Stimulated activated CD4-positive, alpha-beta T cell treated with anti-CD3 and anti-CD28 coated beads, Interleukin-15, amount 100 ng/mL, for 24 hours (primary cell): ENCODE measurements at places on chromosomes 1 and 21.

DNA sequence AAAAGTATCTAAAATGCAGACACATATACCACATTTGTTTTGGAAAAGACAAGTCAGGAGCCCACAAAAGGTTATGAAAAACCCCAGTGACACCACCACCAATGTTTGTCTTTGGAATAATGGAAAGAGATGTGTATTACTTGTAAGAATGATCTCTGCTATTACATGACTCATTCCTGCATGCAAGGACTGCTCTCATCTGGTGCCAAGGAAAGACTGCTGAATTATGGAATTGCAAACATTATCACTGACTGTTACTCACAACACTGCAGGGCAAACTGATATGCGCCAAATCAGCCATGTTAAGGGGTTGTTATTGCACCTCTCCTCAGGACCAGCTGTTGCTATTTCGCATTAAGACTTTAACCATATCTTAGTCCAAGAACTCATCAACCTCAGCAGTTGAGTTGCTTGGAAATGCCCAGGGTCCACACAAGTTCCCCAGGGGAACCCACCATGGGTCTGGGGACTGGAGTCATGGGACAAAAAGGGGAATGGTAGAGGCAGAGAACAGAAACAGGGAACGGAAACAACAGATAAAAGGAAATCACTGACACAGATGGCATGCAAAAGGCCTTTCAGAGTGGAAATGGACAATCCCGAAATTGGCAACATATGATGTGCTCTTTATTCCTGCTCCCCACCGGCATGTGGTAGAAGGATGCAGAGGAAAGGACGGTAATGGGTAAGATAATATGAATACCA is 34.4 kb downstream of the CAPZB start:
- DNase-seq = no peak

GRCh38 chr1:112359961-112360767 is 35.9 kb upstream of the CTTNBP2NL start:
- DNase-seq = no peak

GRCh38 chr1:47894410-47895278 is 102.5 kb downstream of the TRABD2B start:
- DNase-seq = no peak

GRCh38 chr1:109880971-109881894 is 29.4 kb upstream of the CSF1 start:
- no peak for DNase-seq

DNA sequence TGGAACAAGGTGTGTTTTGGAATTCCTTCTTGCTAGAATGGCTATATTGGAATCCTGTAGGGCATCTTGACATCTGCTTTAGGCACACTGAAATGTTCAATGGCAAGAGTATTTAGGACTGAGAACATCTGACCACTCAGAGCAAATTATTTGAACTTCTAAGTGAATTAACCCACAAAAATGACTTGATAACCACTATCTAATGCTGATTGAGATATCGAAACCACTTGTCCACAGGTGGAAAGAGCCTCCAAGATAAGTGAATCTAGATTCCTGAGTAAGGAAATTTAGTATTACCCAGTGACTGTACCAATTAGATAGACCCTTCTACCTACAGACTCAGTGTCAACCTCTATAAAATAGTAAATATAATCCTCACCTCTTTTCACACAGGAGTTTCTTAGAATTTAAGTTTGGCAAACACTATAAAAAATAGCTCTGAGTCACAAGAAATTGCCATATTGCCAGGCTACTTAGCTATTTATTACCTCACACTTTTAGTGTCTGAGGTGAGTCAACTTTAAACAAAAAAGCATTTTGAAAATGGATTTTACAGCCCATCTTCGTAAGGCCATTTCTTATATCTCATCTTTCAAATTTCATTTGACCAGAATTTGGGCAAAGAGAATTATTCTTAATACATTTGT is 421.8 kb downstream of the PTBP2 start:
- DNase-seq = no peak

- DNase-seq = no peak
Observed at GRCh38 chr1:64092851-64093371, 110.5 kb upstream of the UBE2U start.

GRCh38 chr1:56376188-56376984 is 203.0 kb downstream of the PLPP3 start:
- no peak for DNase-seq

DNA sequence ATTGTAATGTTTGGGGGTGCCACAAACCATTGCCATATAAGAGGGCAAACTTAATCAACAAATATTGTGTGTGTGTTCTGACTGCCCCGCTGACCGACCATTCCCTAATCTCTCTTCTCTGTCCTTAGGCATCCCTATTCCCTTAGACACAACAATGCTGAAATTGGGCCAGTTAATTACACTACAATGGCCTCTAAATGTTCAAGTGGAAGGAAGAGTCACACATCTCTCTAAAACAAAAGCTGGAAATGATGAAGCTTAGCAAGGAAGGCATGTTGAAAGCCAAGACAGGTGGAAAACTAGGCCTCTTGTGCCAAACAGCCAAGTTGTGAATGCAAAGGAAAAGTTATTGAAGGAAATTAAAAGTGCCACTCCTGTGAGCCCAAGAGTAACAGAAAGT is 30.2 kb downstream of the LTN1 start:
- DNase-seq = no peak

DNA sequence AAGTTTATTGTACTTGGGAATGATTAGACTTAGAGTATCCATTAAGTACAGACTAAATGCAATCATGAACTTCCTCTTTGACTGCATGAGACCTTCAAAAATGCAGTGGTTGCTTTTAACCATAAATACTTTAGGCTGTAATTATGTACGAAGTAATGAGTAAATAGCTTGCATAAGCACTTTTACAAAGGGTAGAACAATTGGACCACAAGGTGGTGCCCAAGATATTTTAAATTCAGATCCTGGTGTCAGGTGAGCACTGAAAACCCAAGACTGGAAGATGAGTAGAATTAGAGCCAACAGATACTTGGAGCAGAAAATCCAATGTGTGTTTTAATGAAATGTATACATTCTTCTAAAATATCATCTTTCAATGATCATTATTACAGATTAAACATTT is 43.4 kb upstream of the RHOU start:
- peak; percentile 8 for DNase-seq

DNA sequence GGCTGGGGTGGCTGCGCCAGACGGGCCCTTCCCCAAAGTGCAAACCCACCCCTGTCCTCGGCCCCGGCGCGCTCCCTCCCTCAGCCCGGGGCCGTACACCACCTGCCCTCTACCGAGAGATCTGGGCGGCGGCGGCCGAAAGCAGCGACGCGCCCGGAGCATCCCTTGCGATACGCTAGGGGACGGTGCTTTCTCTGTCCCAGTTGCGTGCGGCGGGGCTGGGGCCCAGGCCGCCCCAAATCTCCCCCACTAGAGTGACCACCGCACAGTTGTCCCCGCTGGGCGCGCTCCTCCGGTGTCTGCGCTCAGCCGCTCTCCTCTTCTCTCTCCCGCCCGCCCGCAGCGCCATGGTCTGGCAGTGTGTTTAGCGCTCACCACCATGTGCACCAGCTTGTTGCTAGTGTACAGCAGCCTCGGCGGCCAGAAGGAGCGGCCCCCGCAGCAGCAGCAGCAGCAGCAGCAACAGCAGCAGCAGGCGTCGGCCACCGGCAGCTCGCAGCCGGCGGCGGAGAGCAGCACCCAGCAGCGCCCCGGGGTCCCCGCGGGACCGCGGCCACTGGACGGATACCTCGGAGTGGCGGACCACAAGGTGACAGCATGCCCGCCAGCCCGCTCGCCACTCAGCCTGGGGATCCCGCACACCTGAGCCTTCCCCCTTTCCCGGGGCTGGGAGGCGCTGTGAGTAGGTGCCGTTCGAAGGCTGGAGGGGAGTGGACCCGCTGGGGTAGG is 1.0 kb downstream of the ST6GALNAC5 start:
- DNase-seq = peak; percentile 56

- DNase-seq = no peak
Observed at GRCh38 chr1:221696718-221697461, 45.0 kb downstream of the DUSP10 start.

GRCh38 chr1:221740993-221741702 is 741 bp downstream of the DUSP10 start:
- peak; percentile 37 for DNase-seq

DNA sequence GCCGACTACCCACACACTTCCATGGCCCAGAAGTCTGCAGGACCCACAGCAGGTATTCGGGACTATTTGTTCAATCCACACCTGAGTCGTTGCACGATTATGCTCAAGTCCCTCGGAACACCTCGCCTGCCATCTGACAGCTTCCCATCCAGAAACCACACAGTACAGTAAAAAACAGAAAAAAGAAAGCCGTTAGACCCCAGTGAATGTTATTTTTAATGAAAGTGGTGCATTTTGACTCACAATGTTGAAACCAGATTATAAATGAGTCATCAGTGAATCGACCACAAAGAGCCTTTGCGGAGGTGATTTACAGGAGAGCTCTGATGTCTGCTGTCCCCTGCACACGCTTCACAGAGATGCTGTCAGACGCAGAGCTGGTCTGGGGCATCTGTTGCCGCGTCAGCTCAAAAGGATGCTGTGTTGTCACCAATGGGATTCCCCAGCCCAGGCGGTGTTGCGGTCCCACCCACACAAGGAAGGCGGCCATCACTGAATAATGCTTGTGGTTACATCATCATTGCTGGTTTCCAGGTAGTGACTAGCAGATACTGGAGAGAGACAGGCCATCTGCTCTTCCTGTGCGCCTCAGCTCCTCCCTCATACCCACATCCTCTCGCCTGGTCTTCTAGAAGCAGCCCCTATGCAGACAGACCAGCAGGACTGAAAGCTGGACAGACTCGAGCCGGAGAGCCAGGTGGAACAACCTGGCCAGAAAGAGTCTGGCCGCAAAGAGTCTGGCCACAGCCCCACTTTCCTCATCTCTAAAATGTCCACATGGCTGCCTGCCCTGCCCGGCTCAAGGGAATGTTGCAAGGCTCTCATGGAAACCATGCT is 116.8 kb downstream of the TOMM20 start:
- DNase-seq = peak; percentile 97

- DNase-seq = peak; percentile 39
Observed at GRCh38 chr1:32939655-32940371, 24.8 kb downstream of the RNF19B start.

DNA sequence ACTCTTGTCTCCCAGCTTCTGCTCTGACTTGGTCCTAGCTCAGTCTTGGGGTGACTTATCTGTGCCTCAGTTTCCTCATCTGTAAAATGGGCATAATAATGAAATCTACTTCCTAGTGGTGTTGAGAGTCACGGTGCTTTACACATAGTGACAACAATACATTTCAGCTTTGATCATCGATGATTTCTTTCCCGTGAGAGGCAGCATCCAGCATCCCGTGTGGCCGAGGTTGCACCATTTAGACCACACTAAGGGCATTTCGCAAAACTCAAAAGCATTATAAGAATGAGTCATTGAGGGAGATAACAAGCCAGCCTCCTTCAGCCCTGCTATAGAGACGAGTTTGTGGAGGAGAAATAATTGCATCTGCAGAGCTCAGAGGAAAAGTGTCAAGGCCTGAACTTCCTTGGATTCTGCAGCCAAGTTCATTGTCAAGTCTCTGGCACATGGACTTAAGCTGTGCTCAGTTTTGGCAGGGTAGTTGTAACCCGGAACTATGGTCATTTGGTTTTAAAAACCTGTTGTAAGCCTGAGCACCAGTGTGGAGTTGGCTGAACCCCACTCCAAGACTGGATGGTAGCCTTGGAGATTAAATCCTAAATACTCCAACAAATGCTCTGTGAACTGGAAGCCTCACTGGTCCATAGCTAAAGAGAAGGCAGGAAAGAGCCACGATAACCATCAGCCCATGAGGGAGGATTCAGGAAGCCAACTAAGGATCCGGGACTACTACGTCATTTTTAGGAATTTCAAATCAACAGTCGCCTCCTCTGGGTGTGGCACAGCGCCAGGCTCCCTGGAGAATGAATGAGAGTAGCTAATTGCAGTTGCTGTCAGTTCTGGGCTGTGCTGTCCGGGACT is 64.2 kb downstream of the TCP10L start:
- DNase-seq = no peak

DNA sequence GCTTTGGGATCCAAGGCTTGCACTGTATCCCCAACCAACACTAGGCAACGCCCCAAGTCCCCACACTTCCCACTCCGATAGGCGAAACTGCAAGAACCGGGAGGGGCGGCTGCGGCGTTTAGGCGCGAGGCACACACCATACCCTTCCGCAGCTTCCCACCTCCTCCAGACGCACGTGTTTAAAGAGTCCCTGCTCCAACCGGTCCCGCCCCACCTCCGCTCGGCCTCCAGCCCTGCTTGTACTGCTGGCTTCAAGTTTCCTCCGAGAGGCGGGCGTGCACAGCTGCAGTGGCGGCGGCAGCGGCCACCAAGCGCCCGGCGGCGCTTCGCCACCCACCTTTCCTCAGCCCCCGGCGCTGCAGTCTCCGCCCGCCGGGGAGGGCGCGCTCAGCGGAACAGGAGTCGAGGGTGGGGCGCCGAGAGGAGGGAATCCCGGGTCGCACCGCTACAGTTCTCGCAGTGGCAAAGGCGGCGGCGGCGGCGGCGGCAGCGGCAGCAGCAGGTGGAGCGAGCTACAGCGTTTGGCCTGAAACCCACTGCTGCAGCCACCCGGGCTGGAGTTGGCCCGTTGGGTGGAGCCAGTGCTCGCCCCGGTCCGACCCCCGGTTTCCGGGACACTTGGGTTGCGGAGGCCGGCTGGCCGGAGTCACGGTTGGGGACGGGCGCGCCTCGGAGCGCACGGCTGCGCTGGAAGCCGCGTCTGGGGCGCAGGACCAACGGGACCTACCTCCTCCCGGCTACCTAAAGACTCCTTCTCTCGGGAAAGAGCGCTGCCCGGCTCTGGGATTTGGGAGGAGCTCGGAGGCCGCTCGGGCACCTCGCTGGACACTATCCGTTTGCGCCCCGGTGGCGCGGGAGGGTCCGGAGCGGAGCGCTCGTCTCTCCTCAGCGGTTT is at the start of gene CNIH3:
TSS of gene CNIH3 (plus strand) at position 457 of the 895 bp plus-strand sequence. CDS start 858 bp downstream, outside the sequence.
- DNase-seq = peak; percentile 59

GRCh38 chr1:27033043-27033746 is 20.5 kb upstream of the TENT5B start:
- no peak for DNase-seq

DNA sequence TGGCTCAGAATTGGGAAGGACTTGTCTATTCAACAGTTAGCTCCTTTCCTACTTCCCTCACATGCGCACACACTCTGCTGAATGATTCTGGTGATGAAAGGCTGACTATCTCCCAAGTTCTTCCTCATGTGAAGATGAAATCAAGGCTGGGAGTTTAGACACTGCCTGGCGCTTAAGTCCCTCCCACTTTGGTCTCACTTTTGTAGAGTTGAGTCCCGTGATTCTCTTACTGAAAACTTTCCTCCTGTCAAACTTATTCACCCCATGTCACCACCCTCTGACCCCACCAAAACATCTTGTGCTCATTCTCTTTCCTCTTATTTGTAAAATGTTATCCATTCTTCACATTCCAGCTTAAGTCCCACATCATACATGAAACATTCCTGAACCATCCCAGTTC is 8.4 kb upstream of the MRPS6 start:
- no peak for DNase-seq

GRCh38 chr1:228734881-228735801 is at the start of gene RHOU:
Gene RHOU (plus strand): TSS chr1:228735479. CDS start chr1:228735743, 264 bp downstream.
- peak; percentile 78 for DNase-seq

DNA sequence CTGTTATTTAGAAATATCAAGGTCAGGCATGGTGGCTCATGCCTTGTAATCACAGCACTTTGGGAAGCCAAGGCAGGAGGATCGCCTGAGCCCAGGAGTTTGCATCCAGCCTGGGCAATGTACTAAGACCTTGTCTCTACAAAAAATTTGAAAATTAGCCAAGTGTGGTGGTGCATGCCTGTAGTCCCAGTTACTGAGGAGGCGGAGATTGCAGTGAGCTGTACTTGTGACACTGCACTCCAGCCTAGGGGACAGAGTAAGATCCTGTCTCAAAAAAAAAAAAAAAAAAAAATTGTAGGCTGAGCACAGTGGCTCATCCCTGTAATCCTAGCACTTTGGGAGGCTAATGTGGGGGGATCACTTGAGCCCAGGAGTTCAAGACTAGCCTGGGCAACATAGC is 45.3 kb downstream of the PIK3CD start:
- DNase-seq = no peak

- DNase-seq = peak; percentile 55
Observed at GRCh38 chr1:1116701-1117468, 996 bp upstream of the C1orf159 start.
